ENCODE measurements at places on chromosomes 12 and 14. TPM values are rescaled to one million over a fixed set of nuclear protein-coding genes. Genes with fewer than 3 reads are reported as not detected.

- no peak for DNase-seq
Observed at GRCh38 chr12:53193040-53193439, 12.3 kb upstream of the CSAD start.

Gene PLA2G1B
- not detected for total RNA-seq

- DNase-seq: no peak
Observed at GRCh38 chr12:101779626-101780025, 40.4 kb upstream of the SYCP3 start.

DNA sequence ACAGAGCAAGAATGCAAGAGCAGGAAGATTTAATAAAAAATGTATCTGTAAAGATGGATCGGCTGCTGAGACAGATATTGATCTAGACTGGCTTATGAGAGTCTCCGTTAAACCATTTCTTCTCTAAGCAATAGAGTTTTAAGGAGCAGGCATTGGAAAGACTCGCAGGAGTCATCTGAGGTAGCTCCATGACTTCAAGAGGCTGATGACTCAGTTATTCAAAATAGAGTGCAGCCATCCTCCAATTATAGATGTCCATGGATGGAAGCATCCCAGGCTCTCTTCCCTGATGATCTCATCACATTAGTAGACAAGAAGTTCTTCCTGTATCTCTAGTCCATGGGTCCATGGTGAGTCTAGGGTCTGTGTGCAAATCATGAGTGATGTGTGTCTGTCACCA, 638.3 kb upstream of the TMEM132C start:
- DNase-seq: peak; percentile 56

Gene MTHFD1
- 50.9 TPM for total RNA-seq

DNA sequence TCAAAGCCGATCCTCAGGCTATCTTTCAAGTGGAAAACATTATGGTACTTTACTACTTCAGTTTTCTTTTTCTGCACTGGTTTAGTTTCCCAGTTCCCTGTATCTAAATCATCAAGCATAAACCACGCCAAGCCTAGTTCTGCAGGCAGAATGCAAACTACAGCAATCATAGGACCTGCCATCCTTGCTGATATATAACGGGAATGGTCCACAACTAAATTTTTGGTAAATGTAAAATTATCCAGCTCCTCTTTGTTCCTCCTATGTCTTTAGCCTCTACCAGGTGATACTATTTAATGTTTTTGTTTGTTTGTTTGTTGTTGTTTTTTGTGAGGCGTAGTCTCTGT, 19.3 kb upstream of the PALS1 start:
- no peak for DNase-seq

DNA sequence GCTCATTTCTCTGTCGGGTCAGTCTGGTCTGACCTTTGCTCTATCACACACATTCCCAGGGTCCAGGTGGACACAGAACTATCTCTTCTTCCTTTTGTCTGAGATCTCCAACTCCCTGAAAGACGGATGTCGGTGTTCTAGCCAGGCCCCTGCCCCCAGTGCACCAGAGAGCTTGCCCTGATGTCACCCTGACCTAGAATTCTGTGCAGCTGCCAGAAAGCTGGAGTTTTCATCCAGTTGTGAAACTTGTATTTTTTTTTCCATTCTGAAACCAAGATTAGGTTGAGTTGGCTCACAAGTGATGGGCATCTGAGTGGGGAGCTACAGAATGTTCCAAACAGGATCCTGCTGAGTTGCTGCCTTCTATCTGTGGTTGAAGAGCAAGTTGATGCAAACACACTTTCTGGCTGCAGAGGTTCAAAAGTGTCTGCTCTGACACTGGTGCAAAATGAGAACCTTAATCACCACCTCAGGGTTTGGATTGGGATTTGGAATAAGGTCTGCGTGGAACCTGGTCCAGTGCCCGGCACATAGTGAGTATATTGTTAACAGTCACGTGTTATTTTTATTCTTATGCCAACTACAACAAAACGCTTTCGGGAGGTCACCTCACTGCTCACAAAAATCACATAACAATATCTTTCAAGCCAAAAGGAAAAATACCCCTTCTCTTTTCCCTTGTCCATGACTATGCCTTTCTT, 211.5 kb downstream of the SLC15A4 start:
- no peak for DNase-seq

DNA sequence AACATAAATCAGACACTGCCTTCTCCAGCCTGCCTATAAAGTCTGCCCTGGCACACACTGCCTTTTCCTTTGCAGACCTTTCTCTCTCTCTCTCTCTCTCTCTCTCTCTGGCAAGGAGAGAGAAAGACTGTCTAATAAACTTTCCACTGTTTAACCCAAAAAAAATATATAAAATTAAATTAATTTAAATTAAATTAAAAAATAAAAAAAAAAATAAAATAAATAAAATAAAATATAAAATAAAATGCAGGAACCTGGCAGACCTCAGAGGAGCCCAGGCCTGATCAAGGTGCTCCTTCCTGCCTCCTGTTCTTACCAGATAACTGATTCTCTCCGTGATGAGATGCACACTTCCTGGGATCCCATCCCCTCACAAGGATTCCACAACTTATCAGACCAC, 103.9 kb upstream of the VASH1 start:
- DNase-seq: no peak

All from Daoy (cell line).